ENCODE measurements at places on chromosomes 6 and 20. TPM values are rescaled to one million over a fixed set of nuclear protein-coding genes. Genes with fewer than 3 reads are reported as not detected.

Gene ID4
- polyA plus RNA-seq = 9.5 TPM

Gene MYO6
- polyA plus RNA-seq = 11.2 TPM

Gene MYB
- polyA plus RNA-seq = 1.3 TPM

Gene CD24
- not detected for polyA plus RNA-seq

Gene PERP
- polyA plus RNA-seq = 30.7 TPM

Gene SLC17A2
- polyA plus RNA-seq = not detected

Gene IRAK1BP1
- not detected for polyA plus RNA-seq

Gene CLVS2
- polyA plus RNA-seq = not detected

Gene ADAT2
- polyA plus RNA-seq = 13.0 TPM

Gene ARFGEF3
- 0.58 TPM for polyA plus RNA-seq

Gene CPXM1
- not detected for polyA plus RNA-seq

Gene C6orf132
- polyA plus RNA-seq = 0.20 TPM

Gene CCN6
- 0.31 TPM for polyA plus RNA-seq

DNA sequence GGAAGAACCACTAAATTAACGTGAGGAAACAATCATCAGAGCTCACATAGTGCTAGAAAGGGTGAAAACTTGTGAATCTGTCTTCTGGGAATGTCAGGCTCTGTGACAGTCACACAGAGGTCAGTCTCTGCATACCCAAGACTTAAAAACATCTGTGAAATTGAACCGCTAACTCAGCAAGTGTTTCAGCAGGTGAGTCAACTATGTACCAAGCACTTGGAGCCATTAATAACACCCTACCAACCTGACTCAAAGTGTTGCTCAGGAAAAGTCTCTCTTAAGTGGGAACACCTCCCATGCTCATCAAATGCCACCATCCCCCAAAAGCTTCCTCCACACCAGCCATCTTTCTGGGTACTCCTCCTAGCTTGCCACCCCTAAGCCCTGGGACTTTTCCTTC lies 92.3 kb upstream of the CARMIL1 start:
- DNase-seq = no peak

- no peak for DNase-seq
Observed at GRCh38 chr6:39841923-39842322, 49.7 kb downstream of the DAAM2 start.

- no peak for DNase-seq
Observed at GRCh38 chr6:54619102-54619501, 227.5 kb upstream of the FAM83B start.

GRCh38 chr6:81894306-81894705 lies 141.8 kb upstream of the TENT5A start:
- peak; percentile 68 for DNase-seq

GRCh38 chr6:140370976-140371870 lies 996.8 kb upstream of the CITED2 start:
- DNase-seq = no peak

- no peak for DNase-seq
Observed at GRCh38 chr20:8903655-8904605, 165.0 kb upstream of the PLCB4 start.

DNA sequence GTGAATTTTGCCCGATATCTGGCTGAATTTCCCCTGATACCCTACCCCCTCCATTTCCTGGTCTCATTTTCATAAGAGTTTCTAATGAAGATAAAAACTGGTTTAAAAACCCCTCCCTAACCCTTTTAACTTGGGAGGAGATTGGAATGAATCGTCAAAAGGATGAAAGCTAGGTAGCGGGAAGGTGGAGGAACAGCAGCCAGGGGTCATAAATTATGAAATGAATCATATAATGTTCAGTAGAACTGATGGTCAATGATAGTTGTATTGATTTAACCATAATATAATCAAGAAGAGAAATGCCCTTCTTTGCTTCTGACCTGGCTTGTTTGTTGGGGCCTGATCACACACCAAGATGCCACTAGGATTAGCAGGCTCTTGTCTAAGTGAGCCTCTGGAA lies 38.5 kb upstream of the SGK1 start:
- DNase-seq = no peak

DNA sequence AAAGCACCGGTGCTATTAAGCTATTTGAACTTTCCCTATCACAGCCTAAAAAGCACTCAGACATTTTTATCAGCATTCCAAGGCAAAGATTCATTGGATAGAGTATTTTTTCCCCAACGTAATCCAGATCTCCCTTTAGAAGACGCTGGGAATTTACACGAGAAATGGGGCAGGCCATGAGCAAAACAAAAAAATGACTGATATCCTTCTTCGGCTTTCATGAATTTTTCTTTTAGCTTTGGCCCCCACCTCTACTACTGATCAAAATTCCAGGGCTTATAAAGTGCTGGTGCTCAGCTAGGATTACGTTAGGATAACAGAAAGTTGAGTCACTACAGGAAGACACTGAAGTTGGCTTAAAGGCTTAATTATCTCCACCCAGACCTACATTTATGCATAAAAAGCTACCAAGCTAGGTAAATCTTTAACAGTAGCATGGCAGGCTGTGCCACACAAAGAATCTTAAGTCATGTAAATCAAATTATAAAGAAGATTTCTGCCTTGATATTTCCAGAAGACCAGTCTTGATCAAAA lies 418.5 kb upstream of the BTBD3 start:
- no peak for DNase-seq

- no peak for DNase-seq
Observed at GRCh38 chr6:53035549-53036213, 29.5 kb upstream of the FBXO9 start.

GRCh38 chr6:119952696-119953095 lies 603.1 kb upstream of the MAN1A1 start:
- DNase-seq = no peak

GRCh38 chr6:3398165-3398562 lies 58.7 kb downstream of the SLC22A23 start:
- no peak for DNase-seq

DNA sequence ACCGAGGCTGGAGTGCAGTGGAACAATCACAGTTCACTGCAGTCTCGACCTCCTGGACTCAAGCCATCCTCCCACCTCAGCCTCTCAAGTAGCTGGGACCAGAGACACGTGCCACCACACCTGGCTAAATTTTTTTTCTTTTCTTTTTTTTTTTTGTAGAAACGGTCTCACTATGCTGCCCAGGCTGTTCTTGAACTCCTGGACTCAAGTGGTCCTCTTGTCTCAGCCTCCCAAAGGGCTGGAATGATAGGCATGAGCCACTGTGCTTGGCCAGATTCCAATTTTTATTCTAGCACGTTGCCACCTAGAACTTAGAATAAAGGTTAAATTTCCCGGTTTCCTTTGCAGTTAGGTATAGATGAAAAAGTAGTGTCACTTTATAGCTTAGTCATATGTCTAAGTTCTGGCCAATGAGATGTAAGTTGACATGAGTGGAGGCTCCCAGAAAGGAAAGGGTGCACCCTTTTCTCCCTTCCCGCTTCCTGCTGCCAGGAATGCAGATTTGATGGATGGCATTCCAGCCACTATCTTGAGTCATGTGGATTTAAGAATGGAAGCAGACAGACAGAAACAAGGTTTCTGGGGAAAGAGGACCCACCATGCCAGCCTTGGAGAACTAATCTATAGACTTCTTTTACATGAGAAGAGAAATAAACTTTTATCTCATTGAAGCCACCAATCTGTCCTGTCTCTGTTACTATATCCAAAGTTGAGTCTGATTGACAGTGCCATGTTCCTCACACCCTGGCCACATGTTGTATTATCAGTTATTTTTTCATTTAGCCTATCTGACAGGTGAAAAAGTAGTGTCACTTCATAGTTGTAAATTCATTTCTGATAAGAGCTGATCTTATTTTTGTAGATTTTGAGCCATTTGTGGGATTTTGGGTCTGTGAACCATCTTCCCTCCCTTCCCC lies 60.6 kb upstream of the NCOA3 start:
- no peak for DNase-seq

DNA sequence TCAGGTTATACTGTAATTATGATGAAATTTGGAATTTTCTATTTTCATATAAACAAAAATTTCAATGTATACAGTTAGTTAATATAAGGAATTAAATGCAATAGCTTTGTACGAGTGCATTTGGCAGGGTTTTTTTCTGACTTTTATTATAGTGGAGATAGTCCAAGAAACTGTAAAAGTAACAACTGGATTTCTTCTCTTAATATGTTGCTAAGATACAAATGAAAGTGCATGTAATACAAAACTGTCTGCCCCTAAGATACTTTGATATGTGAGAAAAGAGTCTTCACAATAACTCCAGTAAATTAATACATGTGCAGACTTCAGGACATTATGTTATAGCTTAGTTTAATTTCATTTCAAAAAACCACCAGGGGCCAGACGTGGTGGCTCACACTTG lies 721.4 kb downstream of the CBLN4 start:
- DNase-seq = no peak

DNA sequence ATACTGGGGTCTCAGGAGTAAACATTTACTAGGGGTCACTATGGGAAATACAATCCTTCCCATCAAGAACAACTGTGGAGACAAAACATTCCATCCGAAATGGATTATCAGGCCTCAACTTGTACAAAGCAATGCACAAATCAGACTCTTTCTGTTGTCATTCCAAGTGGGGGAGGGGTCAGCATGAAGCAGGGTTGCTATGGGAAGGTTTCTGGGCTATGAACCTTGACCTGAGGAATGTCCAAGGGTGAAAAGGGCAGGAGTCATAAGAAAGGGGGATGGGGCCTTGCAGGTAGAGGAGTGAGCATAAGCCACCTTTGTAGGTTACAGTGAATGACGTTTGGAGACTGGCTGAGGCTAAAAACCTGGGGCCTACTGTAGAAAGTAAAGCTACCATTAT lies 3.1 kb downstream of the METTL24 start:
- no peak for DNase-seq

DNA sequence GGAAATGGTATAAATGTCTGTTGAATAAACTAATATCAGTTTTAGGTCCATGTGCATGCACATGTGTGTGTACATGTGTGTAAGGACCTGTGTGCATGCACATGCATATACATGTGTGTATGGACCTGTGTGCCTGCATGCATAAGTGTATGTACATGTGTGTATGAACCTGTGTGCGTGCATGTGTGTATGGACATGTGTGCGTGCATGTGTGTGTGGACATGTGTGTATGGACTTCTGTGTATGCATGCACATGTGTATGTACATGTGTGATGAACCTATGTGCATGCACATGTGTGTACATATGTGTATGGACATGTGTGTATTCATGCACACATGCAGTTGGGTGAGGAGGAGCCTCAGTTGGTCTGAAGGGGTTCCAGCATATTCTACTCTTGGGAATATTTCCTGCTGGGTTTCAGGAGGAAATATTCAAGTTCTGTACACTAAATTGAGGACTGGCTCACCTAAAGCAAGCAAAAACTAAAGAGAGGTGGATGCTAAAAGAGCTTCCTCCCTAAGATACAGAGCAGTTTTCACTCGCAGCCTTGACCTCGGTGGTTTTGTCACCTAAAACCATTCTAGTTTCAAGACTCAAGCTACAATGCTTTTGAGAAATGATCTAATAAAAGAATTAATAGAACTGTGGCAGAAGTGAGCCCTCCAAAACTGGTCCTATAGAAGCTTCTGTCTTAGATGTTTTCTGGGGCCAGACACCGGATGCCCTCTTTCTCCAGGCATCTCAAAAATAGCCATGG lies 742.8 kb downstream of the MAFB start:
- DNase-seq = no peak

GRCh38 chr6:35497571-35498421 lies 917 bp upstream of the TEAD3 start:
- peak; percentile 84 for DNase-seq

DNA sequence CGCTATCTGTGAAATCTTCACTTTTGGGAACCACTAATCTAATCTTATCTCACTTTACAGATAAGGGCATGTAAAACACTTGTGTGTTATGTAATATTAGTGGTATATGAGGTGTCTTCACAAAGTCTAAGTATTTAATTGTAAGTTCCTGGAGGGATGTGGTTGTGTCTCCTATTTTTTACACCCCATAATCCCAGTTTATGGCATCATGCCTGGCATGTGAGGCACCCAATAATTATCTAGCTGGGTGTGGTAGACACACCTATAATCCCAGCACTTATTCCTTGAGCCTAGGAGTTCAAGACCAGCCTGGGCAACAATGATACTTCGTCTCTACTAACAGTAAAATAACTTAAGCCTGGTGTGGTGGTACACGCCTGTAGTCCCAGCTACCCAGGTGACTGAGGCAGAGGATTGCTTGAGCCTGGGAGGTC lies 16.5 kb upstream of the TBCC start:
- DNase-seq = no peak

- DNase-seq = no peak
Observed at GRCh38 chr6:112851146-112851545, 504.0 kb downstream of the RFPL4B start.

- no peak for DNase-seq
Observed at GRCh38 chr6:34970488-34970887, 81.4 kb downstream of the ANKS1A start.

DNA sequence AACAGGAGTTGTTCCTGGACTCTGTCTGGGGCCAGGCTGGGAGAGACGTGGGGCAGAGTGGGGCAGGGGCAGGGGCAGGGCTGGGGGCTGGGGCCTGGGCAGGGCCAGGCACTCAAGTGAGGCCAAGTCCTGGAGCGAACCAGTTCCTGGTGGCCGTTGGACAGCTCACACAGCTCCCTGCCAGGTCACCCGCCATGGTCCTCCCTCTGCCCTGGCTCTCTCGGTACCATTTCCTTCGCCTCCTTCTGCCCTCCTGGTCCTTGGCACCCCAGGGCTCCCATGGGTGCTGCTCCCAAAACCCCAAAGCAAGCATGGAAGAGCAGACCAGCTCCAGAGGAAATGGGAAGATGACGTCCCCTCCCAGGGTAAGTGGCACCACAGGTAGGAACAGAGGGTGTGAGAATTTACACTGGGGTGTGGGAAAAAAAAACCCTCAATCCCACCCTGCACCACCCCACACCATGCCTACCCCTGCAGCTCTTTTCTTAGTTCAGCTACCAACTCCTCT lies at the start of gene MCCD1:
TSS of gene MCCD1 (plus strand) at position 142 of the 508 bp plus-strand sequence. CDS start at position 195, 53 bp downstream.
- no peak for DNase-seq

GRCh38 chr6:30074331-30075093 lies 1.1 kb downstream of the RNF39 start:
- no peak for DNase-seq

- DNase-seq = peak; percentile 24
Observed at GRCh38 chr20:56433880-56434255, 21.8 kb downstream of the CASS4 start.

DNA sequence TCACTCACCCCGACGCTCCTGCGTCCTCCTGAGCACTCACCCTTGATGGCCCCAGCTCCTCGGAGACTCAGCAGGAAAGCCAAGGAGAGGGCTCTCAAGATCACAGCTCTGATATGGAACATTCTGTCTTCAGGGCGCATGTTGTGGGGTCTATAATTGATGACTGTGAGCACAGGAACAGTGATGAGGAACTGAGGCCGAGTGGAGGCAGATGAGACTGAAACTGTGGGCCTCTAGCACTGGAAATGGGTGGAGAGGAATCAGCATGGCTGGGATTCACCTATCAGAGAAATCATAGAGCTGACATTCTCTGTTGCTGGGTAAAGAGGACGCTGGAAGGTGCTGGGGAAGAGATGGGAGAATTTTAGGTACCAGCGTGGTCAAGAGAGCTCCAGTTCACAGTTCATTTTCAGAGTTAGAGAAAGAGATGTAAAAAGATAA lies at the start of gene HLA-DPA1:
TSS of gene HLA-DPA1 (minus strand) at position 219 of the 441 bp plus-strand sequence.
- no peak for DNase-seq

- peak; percentile 92 for DNase-seq
Observed at GRCh38 chr6:150667977-150668716, 68.5 kb downstream of the PLEKHG1 start.
